ENCODE measurements at places on chromosomes 1 and 21.

GRCh38 chr1:193140254-193140653 is 18.4 kb downstream of the CDC73 start:
- DNase-seq: no peak

- no peak for DNase-seq
Measured at GRCh38 chr1:15733218-15733725, 2.8 kb upstream of the SLC25A34 start.

- no peak for DNase-seq
Measured at GRCh38 chr1:2432441-2432844, 20.1 kb upstream of the PEX10 start.

DNA sequence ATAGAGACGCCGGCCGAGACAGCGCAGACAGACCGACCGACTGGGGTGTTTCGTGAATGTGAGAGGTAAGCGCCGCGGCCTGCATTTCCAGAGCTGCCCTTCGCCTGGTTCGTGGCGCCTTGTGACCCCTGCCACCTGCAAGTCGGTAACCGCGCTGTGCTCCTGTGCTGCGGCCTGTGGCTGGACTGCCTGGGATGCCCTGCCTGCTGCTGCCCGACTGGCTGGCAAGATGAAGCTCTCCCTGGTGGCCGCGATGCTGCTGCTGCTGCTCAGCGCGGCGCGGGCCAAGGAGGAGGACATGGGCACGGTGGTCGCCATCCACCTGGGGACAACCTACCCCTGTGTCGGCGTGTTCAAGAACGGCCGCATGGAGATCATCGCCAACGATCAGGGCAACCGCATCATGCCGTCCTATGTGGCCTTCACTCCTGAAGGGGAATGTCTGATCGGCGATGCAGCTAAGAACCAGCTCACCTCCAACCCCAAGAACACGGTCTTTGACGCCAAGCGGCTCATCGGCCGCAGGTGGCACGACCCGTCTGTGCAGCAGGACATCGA is 150.8 kb downstream of the RRAGC start:
- no peak for DNase-seq

DNA sequence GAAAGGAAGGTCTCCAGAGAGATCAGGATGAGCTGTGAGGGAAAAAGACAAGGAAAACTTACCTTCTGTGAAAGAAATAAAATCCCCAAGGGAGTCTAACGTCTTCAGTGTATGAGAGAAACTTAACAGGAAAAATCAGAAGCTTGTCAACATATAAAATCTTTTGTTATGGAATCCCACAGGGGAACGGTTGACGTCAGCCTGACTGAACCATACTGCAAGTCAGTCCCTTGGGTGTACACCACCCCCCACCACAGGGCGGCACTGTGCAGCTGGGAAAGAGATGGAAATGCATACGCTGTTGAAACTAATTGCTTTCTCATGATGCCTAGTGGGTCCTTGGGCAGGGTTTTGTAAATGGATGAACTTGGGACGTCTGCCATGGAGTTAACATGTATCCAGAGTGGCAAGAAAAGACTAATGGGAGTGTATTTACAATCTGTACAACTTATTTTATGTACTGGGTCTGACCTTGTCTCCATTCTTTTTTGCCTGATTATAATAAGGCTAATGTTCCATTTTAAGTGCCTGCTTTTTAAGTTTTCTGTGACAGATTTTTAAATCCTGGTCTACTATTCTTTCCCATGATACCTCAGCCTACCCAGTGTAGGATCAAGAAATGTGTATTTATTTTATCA is 22.7 kb downstream of the UTP25 start:
- DNase-seq: peak; percentile 58

- no peak for DNase-seq
Measured at GRCh38 chr1:213325482-213325881, 274.4 kb downstream of the RPS6KC1 start.

DNA sequence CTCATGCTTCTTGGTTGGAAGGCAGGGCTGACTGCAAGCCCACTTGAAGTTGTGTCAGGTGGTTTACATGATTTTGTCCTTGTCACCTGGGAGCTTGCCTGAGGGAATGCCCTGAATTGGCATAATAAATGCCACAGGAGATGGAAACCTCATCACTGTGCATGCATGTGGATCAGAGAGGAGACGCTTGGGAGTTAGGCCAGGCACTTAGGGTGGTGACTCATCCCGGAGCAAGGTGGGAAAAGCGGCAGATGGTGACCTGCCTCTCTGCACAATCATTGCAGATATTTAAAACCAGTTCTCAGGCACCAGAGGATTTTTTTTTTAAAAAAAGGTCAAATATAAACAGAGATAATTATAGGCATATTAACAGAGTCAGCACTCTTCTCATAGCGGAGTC is 202.2 kb upstream of the KIAA0040 start:
- no peak for DNase-seq
